ENCODE measurements at places on chromosomes 1 and 21.

DNA sequence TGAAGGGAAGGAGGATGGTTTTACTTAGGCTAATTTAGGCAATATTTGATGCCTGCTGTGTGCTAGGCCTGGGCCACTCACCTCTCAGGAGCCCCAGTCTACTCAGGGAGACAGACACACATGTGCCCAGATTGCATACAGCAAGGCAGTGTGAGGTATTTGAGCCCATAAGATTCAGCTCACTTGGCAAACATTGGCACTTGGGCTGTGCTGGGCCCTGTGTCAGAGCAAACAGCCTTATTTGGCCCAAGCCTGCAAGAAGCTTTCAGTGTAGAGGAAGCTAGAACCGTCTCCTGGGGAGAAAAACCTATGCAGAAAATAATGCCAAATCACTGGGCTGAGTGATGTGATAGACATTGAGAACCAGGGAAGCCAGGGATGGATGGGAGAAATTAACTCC lies 3.9 kb upstream of the SYNC start:
- no peak for DNase-seq

- no peak for DNase-seq
Observed at GRCh38 chr1:109630898-109631512, 11.4 kb downstream of the AMPD2 start.

DNA sequence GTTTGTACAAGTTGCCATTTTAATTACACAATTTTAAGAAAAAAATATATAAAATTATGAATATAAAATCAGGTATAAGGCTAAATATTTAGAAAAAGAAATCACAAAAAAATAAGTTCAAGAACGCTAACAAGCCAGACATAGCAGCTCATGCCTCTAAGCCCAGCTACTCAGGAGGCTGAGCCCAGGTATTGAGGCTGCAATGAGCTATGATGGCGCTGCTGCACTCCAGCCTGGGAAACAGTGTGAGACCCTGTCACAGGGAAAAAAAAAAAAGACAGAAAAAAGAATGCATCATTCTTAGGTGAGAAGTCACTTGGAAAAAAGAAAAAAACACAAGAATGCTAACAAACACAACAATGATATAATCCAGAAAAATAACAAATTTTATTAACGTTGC lies 112.3 kb upstream of the PRDX6 start:
- no peak for DNase-seq

- DNase-seq = no peak
Observed at GRCh38 chr1:53653631-53654030, 85.3 kb downstream of the GLIS1 start.

GRCh38 chr1:184080309-184080708 lies 28.8 kb downstream of the TSEN15 start:
- DNase-seq = no peak

- no peak for DNase-seq
Observed at GRCh38 chr1:31695327-31695726, 8.5 kb downstream of the COL16A1 start.

GRCh38 chr1:4127592-4128140 lies 227.6 kb upstream of the C1orf174 start:
- no peak for DNase-seq
